ENCODE measurements at places on chromosomes 5 and 9.

DNA sequence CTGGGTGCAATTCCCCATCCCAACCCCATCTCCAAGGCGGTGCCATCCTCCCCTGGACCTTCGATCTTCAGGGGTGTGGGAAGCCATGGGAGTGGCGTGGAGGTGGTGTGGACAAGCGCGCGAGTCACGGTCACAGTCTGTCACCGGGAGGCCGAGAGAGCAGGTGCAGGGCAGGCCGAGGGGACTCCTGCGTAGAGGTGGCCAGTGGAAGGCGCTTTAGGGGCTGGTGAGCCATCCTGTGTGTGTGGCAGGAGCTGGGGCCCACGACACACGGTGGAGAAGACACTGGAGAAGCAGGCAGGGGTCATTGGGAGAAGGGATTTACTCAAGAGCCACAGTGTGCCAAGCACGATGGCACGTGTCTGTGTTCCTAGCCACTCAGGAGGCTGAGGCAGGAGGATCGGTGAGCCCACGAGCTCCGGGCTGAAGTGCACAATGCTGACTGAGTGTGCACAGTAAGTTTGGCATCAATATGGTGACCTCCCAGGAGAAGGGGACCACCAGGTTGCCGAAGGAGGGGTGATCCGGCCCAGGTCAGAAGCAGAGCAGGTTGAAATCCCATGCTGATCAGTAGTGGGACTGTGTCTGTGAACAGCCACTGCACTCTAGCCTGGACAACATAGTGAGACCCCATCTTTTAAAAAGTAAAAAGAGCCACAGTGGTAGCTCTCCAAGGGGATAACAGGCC is 145.1 kb upstream of the PHYKPL start:
- no peak for DNase-seq

DNA sequence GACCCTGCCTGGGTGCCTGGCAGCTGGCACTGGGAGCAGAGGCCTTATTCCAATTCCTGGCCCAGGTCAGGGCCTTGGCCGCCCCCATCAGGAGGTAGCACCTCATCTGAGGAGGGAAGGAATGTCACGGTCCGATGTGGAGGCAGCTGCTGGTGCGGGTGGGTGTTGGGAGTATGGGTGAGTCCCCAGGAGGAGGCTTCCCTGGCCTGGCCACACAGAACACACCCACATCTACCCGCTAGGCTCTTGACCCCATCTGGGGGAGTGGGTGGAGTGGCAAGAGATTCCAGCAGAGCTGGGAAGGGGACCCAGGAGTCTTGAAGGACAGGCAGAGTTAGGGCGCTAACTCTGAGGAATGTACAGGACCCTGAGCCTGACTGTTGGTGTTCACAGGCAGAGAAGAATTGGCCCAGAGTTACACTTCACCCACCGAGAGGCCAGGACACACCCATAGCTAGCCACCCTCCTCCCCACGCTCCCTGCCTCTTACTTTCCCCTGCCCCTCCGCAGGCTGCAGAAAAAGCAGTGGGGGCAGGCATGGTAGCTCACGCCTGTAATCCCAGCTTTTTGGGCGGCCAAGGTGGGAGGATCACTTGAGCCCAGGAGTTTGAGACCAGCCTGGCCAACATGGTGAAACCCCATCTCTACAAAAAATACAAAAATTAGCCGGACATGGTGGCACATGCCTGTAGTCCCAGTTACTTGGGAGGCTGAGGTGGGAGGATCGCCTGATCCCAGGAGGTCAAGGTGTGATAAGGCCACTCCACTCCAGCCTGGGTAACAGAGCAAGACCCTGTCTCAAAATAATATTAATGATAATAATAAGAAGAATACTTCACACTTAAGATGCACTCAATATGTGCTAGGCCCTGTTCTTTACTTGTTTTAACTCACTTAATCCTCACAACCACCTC is 6.0 kb downstream of the OLFML2A start:
- no peak for DNase-seq

DNA sequence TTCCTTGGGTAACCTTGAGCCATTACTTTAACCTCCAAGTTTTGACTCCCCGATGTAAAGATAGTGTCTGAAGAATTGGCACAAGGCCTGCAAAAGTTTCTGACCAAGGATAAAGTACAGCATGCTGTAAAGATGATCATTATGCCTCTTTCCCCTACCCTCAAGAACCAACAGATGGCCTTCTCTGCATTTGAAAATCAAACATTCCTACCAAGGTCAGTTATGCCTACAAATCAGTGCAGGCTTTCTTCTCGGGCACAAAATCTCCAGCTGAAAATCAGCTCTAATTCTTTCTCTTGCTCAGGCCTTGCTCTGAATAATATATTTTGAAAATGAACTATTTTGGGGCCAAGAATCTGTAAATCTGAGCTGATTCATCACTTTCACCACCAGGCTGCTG is 59.7 kb downstream of the PPP2R2B start:
- DNase-seq: no peak

DNA sequence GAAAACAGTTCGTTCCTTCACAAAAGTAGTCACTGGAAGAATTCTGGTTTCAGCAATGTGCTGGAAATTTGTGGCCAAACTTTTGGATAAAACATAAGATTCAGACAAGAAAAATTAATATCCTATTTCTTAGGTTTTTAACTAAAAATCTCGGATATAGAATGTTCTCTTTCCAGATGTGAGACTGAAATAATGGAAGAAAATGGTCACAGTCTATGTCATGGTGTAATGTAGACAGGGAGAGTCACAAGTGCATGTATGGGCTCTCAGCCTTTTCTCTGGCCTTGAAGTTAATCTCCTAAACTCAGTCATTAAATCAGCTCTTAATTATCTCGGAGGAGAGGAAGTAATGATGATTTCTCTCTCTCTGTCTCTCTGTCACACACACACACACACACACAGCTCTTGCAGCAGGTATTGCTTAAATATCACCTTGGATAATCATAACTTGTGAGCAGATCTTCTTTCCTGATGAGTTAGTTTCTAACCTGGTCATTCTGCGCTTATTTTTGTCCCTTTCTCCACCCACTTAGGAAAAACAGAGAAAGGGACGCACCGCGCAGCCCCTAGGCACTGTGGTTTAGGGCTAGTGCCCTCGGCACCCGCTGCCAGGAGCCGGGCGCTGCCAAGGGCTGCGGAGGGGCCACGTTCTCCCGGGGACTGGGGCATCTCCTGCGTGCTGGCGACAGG is 672 bp upstream of the ITGA2 start:
- DNase-seq: no peak
